ENCODE measurements at places on chromosomes 6 and 20.

DNA sequence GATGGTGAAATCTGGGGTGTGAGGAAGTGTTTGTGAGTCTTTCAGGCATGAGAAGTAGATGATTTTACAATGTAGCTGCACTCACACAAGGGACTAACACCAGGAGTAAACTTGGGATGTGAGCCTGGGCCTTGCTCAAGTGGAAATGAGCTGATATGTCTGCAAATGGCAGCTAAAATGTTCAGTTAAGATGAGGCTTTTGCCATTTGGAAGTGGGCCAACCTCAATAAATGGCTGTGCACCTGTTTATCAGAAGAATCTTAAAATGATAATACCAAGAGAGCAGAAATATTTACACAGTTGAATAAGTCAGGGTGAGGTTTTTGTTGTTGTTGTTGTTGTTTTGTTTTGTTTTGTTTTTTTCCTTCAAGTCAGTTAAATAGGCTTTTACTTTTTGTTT lies 25.7 kb upstream of the KLHL31 start:
- DNase-seq, result no peak

- DNase-seq, result no peak
Observed at GRCh38 chr20:60009826-60010616, 51.8 kb downstream of the CDH26 start.

DNA sequence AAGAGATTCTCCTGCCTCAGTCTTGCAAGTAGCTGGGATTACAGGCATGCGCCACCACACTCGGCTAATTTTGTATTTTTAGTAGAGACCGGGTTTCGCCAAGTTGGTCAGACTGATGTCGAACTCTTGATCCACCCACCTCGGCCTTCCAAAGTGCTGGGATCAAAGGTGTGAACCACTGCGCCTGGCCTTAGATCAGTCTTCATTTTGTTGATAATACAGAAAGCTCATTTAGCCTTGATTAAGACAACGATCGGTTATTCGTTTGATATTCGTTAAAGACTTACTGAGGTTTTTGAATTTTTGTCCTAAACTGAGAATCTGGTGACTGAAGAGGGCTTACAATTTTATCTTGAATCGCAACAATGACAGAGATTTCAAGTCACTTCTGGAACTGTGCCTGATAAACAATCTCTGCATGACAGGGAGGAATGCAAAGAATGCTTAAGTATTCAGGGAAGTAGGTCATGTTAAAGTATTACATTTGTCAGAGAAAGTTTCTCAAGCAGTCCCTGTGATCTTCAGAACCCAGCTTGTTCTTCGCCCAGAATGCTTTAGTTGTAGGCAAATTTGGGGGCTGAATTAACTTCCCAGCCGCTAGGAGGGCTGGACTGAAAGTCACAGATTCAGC lies 14.8 kb downstream of the AKAP12 start:
- no peak for DNase-seq

GRCh38 chr6:40146902-40147301 lies 212.6 kb upstream of the MOCS1 start:
- DNase-seq, result no peak

DNA sequence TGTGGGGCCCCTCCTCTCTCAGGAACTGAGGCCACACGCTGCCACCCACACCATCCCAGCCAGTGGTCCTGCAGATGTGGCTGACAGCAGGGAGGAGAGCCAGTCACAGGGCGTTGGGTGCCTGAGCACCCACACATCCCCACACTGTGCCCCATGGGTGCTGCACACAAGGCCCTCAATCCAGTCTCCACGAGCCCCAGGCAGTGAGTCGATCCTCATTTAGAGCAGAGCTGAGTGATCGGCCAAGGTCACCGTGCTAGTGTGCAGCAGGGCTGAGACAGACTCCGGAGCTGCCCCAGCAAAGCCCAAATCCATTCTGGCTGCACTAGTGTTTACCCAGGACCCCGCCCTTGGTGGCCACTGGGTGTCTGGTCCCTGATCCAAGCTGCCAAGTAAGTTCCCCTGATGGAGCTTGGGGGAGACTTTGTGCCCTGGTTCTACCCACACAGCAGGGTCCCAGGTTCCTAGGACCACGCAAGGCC lies 9.0 kb downstream of the C20orf203 start:
- no peak for DNase-seq

DNA sequence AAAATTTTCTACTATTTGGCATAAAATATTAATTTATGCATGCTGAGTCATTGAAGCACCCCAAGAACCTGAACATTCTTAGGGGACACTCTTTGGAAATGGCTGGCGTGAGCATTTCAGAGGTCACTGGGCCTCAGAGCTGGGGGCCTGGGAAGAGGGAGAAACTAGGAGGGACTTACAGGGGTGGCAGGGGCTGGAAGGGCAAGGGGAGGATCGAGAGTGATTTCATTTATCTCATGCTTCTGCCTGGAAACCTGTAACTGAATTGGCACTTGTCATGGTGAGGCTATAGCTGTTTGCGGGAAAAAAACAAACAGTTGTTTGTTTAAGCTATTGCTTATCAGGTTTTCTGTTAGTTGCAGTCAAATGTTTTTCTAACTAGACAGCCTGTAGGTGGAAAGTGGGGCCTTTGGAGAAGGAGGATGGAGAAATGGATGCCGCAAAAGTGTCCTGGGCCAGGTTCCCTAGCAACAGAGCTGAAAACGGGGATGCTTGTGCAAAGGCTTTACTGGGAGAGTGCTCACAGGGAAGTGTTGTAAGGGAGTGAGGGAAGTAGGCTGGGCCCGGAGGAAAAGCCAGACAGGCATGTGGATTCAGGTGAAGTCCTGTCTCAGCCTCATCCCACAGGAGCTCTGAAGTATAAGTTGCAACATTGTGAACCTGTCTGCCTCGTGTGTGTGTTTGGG lies 36.4 kb upstream of the KAT14 start:
- no peak for DNase-seq

DNA sequence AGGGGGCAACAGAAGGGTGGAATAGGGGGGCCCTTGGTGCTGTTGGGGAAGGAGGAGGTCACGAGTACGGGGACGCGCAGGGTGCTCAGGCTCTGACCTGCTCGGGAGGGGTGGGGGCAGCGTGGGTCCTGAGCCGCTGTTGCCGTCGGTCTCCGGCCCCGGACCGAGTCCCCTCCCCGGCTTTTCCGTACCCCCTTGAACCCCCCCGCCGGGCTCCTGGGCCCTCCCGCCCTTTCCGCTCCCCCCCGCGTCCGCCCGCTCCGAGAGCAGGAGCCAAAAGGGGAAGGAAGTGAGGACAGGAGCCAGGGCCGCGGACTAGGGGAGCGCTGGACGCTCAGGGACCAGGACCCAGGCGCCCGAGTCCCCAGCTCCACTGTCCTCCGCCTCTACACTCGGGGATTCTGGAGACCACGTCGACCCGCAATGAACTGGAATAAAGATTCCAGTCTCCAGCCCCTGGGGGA lies at the start of gene RGL2:
TSS of gene RGL2 (minus strand) at position 170 of the 464 bp plus-strand sequence. CDS start 332 bp downstream, outside the sequence.
- peak; percentile 69 for DNase-seq

GRCh38 chr6:56101141-56101553 lies 146.2 kb downstream of the COL21A1 start:
- DNase-seq, result no peak

DNA sequence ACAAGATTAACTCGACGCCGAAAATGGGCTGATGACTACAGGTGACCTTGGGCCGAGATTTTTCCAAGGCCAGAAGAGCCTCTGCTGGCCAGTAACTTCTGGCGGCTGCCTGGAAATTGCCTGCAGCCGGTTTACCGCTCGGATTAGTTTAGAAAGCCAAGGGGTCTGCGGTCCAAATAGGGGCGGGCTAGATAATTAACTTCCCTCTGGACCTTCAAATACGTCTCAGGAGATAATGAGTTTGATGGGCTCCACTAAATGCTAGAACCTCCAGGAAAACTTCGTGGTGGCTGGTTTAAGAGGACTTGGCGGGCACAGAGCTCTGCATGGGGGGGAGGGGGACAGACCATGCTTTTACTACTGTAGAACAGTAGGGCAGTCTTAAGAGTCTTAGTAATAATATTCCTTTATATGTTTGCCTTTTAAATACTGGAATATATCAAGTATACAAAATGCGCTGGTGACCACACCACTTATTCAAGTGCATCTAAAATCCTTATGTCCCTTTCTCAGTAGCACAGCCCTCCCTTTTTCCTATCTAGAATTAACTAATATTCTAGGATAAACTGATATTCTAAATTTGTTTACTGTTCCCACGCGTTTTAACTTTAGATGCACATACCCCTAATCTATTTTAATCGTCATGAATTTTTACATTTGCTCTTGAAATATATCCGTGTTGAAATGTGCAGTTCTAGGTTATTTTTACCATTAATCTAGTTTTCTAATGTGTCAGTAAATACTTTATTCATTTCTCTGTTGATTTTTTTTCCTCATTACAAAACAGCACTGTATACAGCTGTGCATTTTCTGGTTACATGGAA lies 107.5 kb upstream of the PRSS16 start:
- no peak for DNase-seq

DNA sequence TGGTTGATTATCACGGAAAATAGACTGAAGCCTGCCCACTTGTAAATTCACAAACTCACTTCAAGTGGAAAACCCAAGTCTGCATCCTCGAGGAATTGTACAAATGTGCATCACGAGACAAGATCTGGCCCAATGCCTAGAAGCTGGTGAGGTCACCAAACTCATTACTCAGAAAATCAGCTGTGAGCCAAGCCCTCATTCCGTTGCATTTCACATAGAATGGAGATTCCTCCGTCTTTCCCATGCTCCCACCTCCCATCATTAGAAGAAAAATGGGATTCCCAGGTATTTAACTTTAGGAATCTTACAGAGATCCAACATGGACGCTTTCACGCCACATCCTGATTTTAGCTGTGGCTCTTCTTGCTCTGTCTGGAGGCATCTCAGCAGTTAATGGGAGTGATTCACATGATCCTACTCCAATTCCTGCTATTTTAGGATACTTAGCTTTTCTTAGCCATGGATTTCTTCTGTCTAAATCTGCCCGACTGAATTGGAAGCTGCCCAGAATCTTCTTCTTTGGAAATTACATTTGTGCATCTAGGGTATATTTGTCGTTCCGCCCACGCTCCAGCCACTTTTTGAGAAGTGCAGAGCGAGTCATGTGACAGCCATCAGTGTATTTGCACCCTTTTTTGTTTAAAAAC lies 68.7 kb upstream of the STMND1 start:
- no peak for DNase-seq

DNA sequence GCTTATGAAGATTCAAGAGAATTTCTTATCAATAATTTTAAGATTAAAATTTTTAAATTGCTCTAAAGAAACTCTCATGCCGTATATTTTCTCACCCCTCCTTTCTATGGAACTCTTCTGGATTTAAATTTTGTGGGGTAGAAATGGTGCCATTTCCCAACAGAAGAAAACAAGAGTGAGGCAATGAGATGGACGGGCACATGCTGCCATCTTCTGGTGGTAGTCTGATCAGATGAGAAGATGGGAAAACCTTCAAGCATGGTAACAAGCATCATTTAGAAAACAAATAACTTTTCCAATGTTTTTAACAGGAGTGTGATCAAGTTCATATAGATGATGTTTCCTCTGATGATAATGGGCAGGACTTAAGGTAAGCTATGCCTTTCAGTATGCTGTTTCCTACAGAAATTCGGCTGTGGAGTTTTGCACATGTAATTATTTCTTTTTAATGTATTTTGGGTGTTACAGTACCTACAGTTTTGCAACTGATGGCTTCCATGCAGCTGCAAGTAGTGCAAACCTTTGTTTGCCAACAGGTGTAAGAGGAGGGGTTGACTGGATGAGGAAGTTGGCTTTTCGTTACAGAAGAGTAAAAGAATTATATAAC lies 271.4 kb downstream of the EYA4 start:
- peak; percentile 9 for DNase-seq

Data from GM20000 (cell line).